ENCODE measurements at places on chromosomes 1 and 21.

GRCh38 chr1:54698346-54698745 lies 17.3 kb upstream of the TTC4 start:
- DNase-seq, result no peak

DNA sequence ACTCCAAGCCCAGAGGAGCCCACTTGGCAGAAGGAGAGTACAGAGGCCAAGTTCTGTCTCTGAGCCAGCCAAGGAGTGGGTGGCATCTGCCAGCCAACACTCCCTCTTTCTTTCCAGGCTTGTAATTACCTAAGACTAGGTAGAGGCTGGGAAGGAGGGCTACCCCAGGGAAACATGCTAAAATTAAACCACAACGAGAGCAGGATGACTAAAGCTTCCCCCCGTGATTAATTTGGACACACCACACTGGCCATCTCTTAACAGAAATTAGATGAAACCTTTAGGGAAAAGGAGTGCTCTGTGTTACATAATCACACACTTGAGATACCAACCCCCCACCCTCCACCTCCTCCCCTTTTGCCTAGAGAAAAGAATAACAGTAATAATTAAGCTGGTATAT lies 102.1 kb upstream of the ZC3H12A start:
- no peak for DNase-seq

DNA sequence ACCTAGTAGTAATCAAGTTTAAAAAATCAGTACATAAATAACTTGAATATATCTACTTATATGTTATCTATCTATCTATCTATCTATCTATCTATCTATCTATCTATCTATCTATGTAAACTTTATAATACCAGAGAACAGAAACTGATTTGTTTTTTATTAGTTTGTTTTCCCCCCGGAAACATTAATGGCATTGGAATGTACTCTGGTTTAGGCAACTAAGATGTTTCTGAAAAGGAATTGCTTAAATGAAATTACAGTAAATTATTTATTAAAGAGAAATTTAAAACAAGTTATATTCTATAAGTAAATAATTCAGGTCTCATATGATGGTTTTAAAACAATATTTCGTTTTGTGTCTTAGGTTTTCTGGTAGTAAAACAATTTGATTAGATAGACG lies 681.0 kb upstream of the ADAMTS5 start:
- no peak for DNase-seq

GRCh38 chr1:183773482-183774274 lies 31.2 kb upstream of the RGL1 start:
- no peak for DNase-seq

DNA sequence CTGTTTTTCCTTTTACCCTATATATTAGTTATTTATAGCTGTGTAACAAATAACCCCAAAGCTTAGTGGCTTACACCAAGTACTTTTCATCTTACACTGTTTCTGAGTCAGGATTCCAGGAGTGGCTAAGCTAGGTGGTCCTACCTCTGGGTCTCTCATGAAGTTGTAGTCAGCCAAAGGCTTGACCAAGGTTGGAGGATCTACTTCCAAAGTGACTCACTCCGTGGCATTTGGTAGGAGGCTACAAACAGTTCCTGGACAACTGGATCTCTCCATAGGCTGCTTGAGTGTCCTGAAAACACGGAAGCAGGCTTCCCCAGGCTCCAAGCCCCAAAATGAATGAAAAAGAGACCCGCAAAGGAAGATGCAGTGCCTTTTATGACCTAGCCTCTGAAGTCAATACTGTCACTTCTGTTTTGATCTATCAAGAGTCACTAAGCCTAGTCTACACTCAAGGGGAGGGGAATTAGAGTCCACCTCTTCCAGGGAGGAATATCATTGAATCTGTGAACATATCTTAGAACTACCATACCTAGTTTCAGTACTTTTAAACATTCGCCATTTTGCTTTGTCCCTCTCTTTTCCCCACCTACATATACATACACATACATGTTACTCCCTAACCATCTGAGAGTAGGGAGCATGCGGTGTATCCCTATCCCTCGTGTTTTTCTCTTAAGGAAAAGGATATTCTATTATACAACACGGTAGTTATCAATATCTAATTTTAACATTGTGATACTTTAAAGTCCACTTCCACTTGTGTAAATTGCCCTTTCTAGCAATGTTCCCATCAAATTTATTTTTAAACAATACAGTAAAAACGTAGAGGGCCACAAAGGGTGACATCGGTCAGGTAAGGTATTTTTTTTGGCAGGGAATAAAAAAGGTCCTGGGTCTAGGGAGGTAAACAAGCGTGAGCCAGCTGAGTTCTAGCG lies 67.2 kb downstream of the SLC35A3 start:
- peak; percentile 64 for DNase-seq

DNA sequence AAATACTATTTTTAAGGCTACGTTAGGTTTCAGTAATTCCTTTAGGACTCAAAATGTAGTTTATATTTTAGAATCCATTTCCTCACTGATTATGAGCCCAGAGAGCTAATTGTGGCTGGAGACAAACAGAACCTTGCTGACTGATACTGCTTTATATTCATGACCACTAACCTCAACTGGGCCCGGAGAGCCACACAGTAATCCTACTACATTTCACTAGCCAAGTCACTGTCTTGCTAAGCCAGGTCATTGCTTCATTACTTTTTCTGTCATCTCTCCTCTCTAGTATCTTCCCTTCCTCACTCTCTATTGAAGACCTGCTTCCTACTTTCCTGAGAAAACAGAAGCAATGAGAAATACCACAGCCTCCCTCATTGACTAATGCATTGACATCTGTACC lies 24.7 kb downstream of the IL23R start:
- no peak for DNase-seq

DNA sequence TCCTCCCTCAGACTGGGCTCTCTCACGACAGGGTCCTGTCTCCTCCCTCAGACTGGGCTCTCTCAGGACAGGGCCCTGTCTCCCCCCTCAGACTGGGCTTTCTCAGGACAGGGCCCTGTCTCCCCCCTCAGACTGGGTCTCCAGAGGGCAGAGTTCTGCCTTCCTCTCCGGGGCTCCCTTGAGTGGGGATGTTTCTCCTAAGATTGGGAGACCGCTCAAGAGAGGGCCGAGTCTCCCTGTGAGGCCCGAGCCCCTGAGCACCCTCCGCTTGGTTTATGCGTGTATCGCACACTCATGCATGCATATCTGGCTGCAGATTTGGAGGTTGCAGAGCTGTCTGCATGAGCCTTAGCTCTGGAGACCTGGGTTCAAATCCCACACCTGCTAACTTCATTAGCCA lies 39.3 kb upstream of the CSF3R start:
- DNase-seq, result no peak

DNA sequence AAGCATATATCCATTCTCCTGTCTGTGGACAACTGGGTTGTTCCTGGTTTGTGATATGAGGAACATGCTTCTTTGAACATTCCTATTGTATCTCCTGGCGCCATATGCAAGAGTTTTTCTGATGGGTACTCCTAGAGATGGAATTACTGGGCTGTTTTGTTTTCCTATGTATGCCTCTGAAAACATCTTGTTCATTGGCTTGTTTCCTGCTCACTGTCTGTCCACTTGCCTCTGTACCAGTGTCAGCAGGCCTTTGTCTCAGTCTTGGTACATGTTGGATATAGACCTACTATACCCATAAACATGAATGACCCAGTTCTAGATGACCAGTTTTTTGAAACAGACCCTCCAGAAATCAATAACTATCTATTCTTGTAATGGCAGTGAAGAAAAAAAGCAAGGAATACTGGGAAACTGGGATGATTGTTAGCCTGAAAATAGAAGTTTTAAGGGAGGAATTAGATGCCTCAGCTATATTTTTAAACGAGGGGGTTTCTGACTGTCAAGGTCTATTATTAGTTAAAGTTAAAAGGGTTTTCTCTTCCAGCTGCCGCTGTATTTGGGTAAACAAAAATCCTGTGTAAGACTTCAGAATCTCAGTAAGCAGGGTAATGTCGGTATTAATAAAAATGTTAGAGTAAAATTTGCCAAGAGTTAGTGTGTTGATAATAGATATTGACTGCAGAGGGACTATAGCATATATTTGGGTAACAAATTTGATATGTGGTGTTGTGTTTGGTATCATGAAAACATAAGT lies 103.6 kb downstream of the RYR2 start:
- DNase-seq, result no peak

GRCh38 chr1:62433861-62434617 lies 2.8 kb upstream of the USP1 start:
- DNase-seq, result peak; percentile 30

GRCh38 chr1:241376701-241377100 lies 19.7 kb upstream of the RGS7 start:
- no peak for DNase-seq

GRCh38 chr1:230208619-230209261 lies 141.7 kb downstream of the GALNT2 start:
- DNase-seq, result peak; percentile 12

DNA sequence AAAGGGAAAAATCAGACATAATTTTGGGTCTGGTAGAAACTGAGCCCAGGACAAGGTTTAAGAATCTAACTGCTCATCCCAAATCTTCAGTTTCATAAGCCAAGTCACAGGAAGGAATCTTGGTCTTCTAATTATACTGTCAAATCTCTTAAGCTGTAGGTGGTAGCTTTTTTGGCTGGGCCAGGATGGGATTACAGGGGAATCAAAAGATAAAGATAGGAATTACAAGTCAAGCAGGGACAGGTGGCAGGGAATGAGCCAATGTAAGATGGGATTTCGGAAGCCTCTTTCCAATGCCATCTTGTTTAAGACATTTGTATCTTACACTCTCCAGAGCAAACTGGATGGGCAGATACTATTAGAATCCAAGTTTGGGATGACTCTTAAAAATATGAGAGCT lies 383.5 kb downstream of the KCNH1 start:
- DNase-seq, result no peak

- no peak for DNase-seq
Observed at GRCh38 chr1:179575497-179576314, at the start of gene NPHS2. TSS of gene NPHS2 (minus strand) at chr1:179575948. CDS start at chr1:179575864, 84 bp downstream.

DNA sequence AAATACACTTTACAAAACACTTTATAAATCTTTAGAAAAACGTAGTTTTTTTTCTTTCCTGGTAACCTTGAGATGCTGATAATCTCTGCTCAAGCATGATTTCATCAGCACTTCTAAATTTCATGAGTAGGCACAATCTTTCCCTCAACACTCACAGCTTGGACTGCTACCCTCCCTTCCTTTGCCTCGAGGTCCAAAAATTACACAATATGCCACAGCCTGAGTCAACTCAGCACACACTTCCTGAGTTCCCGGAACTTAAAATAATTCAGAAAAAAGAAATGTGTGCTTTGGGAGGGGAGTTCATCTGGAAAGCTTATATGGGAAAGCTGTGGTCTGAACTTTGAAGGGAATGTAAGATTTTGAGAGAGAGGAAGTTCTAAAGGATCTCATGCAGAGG lies 5.9 kb downstream of the CLCA2 start:
- peak; percentile 35 for DNase-seq

DNA sequence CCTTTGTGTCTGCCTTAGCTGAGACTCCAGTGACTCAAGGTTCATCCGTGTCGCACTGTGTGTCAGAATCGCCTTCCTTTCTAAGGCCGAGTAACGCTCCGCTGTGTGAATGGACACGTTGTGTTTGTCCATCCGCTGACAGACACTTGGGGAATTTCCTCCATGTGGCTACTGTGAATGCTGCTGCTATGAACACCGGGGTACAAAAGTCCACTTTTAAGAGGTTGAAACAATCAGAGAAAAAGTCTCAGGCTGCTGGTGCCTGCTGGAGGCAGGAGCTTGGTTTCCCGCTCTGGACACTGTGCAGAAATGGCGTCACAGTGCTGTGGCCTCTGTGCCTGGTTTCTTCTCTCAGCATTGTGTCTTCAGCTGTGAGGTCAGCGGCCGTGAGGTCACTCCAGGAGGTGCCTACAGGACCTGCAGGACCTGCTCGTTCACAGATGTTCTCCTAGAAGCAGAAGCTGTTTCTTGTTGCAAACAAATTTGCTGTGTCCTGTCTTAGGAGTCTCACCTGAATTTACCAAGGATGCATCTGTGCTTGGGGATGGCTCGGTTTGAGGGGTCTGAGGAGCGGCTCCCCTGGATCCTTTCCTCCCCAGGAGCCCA lies 34.2 kb downstream of the KRTAP10-1 start:
- no peak for DNase-seq

- no peak for DNase-seq
Observed at GRCh38 chr1:114152089-114152507, 1.6 kb downstream of the SYT6 start.

GRCh38 chr1:69737527-69738185 lies 169.9 kb downstream of the LRRC7 start:
- peak; percentile 84 for DNase-seq

GRCh38 chr21:33817138-33817537 lies 98.5 kb downstream of the ATP5PO start:
- DNase-seq, result no peak

- DNase-seq, result no peak
Observed at GRCh38 chr1:22043198-22043769, 9.2 kb upstream of the CDC42 start.

- no peak for DNase-seq
Observed at GRCh38 chr1:168688644-168689326, 40.2 kb downstream of the DPT start.

DNA sequence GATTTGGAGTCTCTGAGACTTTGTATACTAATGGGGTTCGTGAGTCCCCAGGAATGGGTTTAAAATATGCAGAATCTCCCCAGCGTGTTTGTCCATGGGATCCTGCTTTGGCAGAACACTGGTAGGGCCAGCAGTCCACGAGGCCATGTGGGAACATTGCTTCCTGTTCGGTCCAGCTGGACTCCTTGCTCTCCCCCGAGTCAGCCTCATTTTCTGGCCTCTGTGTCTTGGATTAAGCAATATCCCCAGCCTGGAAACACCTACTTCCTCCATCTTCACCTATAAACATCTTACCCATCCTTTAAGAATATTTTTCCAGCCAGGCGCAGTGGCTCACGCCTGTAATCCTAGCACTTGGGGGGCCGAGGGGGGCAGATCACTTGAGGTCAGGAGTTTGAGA lies 142.4 kb downstream of the NAV1 start:
- DNase-seq, result no peak

- DNase-seq, result no peak
Observed at GRCh38 chr1:109632671-109633346, 13.2 kb downstream of the AMPD2 start.

- no peak for DNase-seq
Observed at GRCh38 chr1:17161926-17162800, 42.8 kb upstream of the PADI1 start.

GRCh38 chr1:23899070-23899469 lies 14.1 kb downstream of the CNR2 start:
- DNase-seq, result peak; percentile 63

DNA sequence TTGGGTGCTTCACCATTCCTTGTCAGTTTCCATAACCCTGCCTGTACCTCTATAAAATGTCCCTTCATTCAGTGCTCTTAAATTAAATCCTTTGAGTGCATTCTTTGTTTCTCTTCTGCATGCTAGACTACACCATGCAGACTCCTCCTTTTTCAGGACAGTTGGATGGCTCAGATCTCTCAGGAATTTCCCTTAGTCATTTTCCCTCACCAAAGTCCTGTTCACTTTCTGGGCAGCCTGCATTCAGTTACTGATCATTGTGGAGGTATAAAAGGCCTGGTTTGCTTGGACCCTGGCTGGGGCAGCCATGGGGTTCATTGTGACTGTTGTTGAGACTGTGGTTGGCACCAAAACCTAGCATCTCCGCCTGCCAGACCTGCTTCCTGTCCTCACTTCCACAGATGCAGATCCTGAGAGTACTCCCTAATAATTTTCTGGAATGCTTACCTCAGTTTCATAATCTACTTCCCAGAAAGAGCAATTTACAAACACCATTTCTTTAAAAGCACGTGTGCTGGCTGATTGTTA lies 88.4 kb downstream of the PDE4B start:
- no peak for DNase-seq

All from hematopoietic multipotent progenitor cell treated with erythropoietin and hydrocortisone succinate and interleukin-3 and kit ligand, for 8 days (in vitro differentiated cells).